ENCODE measurements at places on chromosomes 5 and 9. TPM values are rescaled to one million over a fixed set of nuclear protein-coding genes. Genes with fewer than 3 reads are reported as not detected.

DNA sequence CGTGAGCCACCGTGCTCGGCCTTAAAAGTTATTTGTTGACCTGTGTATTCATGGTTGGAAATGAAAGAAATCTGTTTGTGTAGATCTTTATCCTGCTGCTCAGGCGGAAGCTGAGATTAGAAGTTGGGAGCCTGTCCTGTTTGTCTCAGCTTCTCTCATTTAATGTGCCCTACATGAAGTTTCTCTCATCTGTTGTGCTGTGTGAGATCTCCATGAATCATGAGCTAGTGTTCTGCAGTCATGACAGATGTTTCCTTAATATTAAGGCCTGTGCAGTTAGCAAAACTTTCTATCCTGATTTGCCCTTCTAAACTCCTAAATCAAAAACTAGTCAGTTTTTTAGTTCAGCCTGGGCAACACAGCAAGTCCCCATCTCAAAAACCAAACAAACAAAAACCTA lies 59.5 kb downstream of the FAM78A start:
- H3K4me3 ChIP-seq, result no peak overlapping the region
- H3K27ac ChIP-seq, result no peak overlapping the region
- H3K27me3 ChIP-seq, result no peaks in the 10 kb centered on the region
- DNase-seq, result no peak

- H3K27me3 ChIP-seq, result no peaks in the 10 kb centered on the region
- peaks cover 6% of the 10 kb centered on the region for H3K4me1 ChIP-seq
- no peaks in the 10 kb centered on the region for H3K36me3 ChIP-seq
- H3K4me3 ChIP-seq, result no peak overlapping the region
- no peak overlapping the region for H3K27ac ChIP-seq
Measured at GRCh38 chr9:112180387-112180881, 5.3 kb upstream of the SUSD1 start.

GRCh38 chr9:37148181-37148580 lies 27.8 kb downstream of the ZCCHC7 start:
- no peaks in the 10 kb centered on the region for H3K27me3 ChIP-seq
- no peak overlapping the region for H3K4me3 ChIP-seq
- DNase-seq, result no peak
- no peaks in the 10 kb centered on the region for H3K4me1 ChIP-seq
- H3K27ac ChIP-seq, result no peak overlapping the region
- H3K36me3 ChIP-seq, result 0 out of 2 replicates have a peak, but pooled peaks cover 4% of the 10 kb centered on the region

DNA sequence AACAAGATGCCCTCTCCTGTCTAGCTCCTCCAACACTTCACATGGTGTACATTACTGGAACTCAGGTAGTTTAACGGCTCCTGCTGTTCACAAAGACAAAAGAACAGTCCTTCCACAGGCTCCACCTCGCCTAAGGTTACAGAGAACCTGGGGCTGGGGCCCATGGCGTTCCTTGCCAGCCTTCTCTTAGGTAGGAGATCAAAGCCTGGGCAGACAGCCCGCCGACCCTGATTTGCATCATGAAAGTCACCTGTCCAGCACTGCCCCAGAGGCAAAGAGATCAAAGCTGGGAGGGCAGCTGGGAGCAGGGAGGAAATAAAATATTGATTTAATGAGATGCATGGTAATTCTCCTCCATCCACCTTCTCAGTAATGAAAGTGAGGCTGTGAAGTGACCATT lies 115.0 kb upstream of the SLIT3 start:
- DNase-seq, result no peak
- no peaks in the 10 kb centered on the region for H3K27me3 ChIP-seq
- no peaks in the 10 kb centered on the region for H3K4me1 ChIP-seq
- no peak overlapping the region for H3K27ac ChIP-seq
- no peaks in the 10 kb centered on the region for H3K36me3 ChIP-seq

GRCh38 chr5:21807953-21808352 lies 1045.2 kb downstream of the CDH12 start:
- no peaks in the 10 kb centered on the region for H3K4me1 ChIP-seq
- no peaks in the 10 kb centered on the region for H3K36me3 ChIP-seq
- DNase-seq, result no peak
- no peak overlapping the region for H3K4me3 ChIP-seq

The LHX3 gene
- total RNA-seq, result not detected

The SH2D3C gene
- total RNA-seq, result 1.3 TPM

The PCDHB11 gene
- total RNA-seq, result 2.0 TPM

The MGAT4B gene
- total RNA-seq, result 147 TPM

The PCDHA9 gene
- 0.46 TPM for total RNA-seq

The SCGB3A1 gene
- not detected for total RNA-seq

All from H9 (cell line).